ENCODE measurements at places on chromosomes 3 and 15.

DNA sequence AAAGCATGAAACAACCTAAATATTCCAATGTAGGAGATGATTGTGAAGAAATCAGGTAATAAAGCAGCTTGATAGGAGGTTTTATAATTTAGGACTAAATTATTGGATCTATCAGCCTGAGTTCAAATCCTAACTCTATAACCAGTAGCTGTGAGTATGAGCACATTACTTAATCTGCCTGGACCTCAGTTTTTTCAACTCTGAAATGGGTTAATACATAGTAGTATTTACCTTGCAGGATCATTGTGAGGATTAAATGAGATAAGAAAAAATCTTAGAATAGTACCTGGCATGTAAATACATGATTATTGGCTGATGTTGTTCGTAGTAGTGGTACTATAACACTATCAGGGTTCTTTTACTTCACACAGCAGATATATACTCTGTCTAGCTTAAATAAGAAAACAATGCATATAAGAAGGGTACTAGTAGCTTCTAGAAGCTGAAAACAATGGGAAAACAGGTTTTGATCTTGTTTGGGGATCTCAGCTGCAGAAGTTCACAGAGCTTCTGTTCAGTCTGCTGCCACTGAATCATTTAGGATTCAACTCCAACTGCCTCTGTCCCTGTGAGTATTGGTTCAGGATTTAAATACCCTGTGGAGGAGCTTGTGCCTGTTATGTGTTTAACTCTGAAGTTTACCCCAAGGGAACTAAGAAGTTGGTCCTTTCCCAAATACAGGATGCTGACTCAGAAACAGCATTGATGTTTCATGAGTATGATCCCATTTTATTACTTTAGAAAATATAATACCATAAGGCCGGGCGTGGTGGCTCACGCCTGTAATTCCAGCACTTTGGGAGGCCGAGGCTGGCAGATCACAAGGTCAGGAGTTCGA lies 34.2 kb downstream of the KAT2B start:
- DNase-seq, result no peak

DNA sequence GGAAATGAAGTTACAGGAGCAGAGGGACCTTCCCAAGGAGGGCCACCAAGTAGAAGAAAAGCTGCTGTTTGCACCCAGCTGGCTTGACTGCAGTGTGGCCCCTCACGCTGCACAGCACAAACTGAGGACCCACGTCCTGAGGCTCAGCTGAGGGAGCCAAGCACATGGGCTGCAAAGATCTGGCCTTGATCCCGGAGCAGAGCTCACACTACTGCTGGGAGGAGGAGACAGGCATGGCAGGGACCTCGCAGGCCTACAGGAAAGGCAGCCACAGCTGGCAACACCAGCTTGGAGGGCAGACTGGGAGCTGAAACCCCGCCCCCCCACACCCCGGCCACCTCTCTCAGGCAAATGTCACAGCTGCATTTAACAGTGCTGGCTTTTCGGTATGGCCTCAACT lies 39.7 kb downstream of the KLHL25 start:
- no peak for DNase-seq

GRCh38 chr15:76935620-76936019 lies 4.1 kb downstream of the RCN2 start:
- DNase-seq, result no peak

DNA sequence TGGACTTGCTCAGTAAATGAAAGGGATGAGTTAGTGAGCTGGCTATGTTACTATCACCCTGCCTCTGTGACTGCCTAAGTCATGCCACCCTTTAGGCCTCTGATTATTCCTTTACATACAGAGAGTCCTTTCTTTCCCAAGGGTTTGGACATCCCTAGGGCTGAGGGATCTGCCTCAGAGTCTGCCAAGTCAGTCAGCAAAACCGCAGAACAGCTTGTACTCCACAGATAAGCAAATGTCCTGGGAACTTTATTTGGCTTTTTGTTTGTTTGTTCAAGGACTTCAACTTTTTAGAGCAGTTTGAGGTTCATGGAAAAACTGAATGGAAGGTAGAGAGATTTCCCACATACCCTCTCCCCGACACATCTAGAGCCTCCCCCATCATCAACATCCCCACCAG lies 82.6 kb upstream of the TRIM42 start:
- DNase-seq, result no peak

DNA sequence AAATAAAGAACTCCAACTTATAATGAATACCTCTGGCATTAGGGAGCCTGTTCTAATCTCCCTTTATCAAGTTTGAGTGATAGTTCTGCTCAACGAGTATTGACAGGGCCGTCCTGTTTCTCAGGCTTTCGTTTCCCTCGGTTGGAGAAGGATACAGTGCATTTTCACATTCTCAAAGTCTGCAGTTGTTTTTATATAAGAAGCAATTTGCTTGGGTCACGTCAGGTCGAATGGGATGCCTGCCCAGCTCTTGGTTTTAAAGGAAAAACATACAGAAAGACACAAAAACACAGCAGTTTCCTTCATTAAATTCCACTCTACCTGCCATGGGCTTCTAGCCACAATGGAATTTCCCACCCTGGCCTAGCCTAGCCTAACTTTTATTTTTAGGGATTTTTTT lies 366.3 kb downstream of the TIGIT start:
- no peak for DNase-seq

DNA sequence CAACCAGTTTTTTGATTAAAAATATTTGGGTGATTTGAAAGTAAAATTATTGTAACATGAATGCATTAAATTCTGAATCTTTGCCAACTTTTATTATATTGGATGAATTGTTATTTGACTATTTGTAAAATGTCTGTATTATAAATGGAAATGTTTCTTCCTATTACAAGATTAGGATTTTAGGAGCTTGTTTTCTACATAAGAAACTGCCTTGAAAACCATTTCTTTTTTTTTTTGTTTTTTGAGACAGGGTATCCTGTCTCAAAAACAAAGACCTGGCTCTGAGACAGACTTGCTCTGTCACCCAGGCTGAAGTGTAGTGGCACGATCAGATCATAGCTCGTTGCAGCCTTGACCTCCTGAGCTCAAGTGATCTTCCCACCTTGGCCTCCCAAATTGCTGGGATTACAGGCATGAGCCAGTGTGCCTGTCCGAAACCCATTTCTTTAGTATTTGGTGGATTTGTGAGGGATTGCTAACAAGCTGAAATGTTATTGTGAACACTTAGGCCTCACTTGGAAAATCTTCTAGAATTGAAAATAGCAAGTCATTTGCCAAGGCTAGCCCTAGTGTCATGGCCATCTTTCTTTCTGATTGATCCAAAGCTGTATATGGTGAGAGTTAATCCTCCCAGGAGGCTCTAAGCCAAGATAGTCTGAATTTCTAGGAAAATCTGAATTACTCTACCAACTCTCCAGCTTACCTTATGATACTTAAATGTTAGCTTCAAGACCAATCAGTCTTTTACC lies 100.3 kb downstream of the FNDC3B start:
- DNase-seq, result no peak

GRCh38 chr3:97495896-97496295 lies 268.7 kb upstream of the ARL6 start:
- no peak for DNase-seq

DNA sequence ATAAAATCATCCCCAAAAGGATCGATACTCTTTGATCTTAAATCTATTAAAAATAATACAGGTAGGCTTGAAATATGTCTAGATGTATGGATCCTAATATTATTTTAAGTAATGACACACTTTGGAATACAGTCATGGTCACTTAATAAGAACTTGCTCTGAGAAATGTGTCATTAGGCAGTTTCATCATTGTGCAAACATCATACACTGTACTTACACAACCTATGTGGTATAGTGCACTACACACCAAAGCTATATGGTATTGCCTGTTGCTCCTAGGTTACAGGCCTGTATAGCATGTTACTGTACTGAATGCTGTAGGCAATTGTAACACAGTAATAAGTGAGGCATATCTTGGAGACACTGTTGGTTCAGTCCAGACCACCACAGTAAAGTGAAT lies 307.1 kb downstream of the RAP2B start:
- no peak for DNase-seq

DNA sequence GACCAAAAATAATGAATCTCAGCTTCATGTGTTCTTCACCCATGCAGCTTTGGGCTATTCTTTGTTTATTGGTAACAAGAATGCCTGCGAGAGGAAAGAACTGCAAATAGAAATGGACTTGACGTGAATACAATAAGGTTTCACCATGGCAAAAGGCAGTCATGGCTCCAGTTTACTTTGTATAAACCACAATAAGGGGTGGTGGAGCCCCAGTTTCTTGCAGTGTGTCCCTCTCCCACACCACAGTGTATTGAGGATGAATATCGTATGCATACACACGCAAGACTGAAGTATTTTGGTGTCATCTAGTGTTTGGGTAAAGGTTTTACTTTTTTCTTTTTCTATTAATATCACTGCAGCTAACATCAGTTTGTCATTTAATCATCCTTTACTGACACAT lies 159.7 kb upstream of the CNTN4 start:
- no peak for DNase-seq

DNA sequence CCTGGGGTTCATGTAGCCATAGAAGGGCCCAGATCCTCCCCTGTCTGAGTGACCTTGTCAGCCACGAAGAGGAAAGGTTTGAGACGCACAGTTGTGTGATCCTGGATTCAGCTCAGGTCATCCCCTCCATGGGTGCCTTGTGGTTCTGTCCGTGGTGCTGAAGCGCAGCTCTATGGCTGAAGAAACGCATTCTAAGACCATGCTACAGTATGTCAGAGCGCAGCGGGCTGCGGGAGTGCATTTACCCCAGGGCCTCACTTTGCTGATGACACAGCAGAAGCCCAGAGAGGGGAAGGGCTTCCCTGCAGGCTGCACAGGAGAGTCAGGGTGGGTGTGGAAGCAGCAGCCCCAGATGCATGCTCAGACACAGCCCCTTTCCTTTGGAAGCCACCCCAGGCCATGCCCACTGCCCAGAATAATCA lies 68.8 kb upstream of the IQSEC1 start:
- peak; percentile 22 for DNase-seq

- DNase-seq, result no peak
Measured at GRCh38 chr3:159922861-159923312, 65.7 kb upstream of the IL12A start.

DNA sequence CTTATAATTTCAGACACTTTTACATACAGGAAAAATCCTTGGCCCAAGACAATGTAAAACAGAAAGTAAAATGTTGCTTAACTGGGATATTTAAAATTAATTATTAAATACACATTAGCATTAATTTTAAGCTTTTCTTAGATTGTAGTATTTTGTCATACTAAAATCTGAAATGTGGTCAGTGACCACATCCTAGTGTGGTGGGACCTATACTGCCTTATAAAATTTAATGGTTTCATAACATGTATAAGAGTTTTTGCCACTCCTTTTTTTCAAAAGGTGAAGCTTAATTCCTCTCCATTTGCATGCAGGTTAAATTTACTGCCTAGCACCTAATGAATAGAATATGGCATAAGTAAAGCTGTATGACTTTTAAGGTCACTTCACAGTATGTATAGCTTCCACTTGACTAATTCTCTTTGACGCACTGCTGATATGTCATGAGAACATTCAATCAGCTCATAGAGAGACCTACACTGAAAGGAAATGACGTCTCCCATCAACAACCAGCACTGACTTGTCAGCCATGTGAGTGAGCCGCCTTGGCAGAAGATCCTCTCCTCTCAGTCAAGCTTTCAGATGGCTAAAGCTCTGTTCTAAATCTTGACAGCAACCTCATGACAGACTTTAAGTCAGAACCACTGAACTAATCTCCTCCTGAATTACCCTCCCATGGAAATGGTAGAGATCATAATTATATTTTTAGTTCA lies 847.8 kb downstream of the SI start:
- no peak for DNase-seq

DNA sequence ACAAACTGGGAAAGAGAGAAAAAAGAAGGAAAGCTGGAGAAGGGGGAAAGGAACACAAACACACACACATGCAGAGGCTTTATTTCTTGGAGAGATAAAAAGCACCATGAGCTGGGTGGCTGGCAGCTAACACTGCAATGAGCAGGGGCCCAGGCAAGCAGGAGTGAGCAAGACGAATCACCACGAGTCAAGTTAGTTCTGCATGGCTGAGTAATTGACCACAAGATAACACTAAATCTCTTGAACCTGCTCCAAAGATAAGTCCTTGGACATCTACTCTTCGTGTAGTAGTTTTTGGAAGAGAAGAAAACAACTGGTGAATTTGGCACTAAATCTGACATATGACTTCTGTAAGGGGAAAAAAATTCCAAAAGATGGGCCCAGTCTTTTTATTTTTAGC lies 100.9 kb downstream of the MYO5A start:
- DNase-seq, result no peak

GRCh38 chr3:153928851-153929250 lies 192.3 kb upstream of the ARHGEF26 start:
- DNase-seq, result no peak

GRCh38 chr3:99012051-99012450 lies 110.6 kb upstream of the DCBLD2 start:
- no peak for DNase-seq

GRCh38 chr15:43941555-43941954 lies 114.8 kb downstream of the WDR76 start:
- no peak for DNase-seq

DNA sequence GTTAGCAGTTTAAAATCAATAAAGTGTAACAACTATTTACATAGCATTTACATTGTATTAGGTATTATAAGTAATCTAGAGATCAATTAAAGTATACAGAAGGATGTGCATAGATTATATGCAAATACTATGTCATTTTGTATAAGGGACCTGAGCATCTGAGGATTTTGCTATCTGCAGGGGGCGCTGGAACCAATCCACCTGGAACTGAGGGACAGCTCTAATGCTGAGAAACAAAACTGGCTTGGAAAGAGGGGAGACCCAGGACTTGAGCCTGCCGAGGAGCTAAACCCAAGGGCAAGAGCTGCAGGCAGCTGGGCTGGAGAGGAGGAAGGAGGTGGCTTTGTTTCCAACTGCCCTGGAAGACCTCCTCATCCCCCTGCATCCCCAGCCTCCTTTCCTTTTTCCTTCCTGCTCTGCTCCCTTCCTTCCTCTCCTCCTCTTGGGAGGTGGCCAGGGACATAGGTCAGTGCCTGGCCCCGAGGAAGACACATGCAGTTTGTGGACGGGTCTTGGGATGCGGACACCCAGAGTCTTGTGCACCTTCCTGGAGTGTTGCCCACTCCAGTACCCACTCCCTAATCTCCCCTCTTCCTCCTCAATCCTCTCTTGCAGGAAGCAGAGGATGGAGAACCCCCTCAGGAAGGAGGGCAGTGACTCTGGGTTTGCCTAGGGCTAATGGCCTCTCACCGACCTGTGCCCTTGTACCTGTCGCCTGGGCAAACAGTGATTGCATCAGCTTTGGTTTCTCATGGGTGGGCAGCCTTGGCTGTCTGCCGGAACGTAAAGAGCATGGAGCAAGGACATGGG lies 825 bp upstream of the RTP3 start:
- DNase-seq, result peak; percentile 32

Measured in AML-193 (cell line).